Thoracic aorta (tissue), 2 donors: ENCODE measurements at places on chromosomes 2 and 18. TPM values are rescaled to one million over a fixed set of nuclear protein-coding genes. Genes with fewer than 3 reads are reported as not detected.

GRCh38 chr2:237115870-237116269, 30.2 kb downstream of the COPS8 start:
- no peak overlapping the region for H3K27ac ChIP-seq
- DNase-seq: no peak
- H3K27me3 ChIP-seq: no peaks in the 10 kb centered on the region
- H3K4me1 ChIP-seq: no peaks in the 10 kb centered on the region
- H3K36me3 ChIP-seq: no peaks in the 10 kb centered on the region
- no peak overlapping the region for H3K4me3 ChIP-seq

CDH7 gene
- total RNA-seq: not detected

FAM237A gene
- total RNA-seq: not detected

ACVR2A gene
- 23.0 TPM for total RNA-seq

DNA sequence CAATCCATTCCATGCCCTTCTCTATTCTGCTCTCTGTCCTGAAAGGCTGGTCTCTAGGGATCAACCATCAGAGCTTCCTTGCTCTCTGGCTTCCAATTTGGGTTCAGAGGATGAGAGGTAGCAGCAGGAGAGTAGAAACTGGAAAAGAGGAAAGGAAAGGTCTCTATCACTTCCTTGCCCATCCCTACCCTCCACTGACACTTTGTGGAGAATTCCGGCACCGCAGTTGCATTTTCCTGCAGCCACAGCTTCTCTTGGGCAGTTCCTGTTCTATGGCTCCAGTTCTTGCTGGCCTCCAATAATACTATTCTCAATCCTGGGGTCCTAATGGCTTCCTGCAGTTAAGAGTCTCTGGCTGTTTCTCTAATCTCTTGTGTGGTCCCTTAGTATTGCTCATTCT, 13.3 kb upstream of the IMPACT start:
- no peak for DNase-seq
- H3K27ac ChIP-seq: no peak overlapping the region
- H3K4me1 ChIP-seq: no peaks in the 10 kb centered on the region
- H3K4me3 ChIP-seq: no peak overlapping the region
- H3K36me3 ChIP-seq: no peaks in the 10 kb centered on the region
- no peaks in the 10 kb centered on the region for H3K27me3 ChIP-seq

CPO gene
- 3.0 TPM for total RNA-seq

DNA sequence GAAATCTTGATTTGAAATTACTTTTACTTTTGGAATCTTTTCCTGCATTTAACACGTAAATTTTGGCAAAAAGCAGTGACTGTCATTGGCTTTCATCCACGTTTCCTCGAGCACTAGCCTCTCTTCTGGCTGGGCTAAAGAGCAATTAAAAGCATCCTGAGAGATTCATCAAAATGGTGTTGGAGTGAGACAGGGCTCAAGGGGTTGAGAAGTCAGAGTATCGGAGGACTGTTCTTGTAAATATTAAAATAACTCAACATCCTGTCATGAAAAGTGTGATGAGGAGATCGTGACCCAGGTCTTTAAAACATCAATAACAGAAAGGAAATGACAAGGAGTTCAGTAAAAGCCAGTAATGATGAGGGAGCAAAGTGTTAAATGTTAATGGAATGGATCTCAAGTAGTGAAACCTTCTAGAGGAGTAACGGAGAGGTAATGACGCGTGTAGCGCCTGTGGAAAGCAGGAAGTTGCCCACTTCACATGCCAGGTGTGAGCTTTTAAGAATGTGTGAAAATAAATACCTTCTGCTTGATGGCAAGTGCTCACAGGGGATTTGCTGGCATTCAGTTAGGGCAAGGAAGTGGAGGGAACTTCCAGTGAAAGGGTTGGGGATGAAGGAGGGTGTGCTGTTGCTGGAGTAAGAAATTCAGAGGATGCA, 754.4 kb downstream of the ADCYAP1 start:
- DNase-seq: no peak
- H3K4me3 ChIP-seq: no peak overlapping the region
- no peak overlapping the region for H3K27ac ChIP-seq
- no peaks in the 10 kb centered on the region for H3K4me1 ChIP-seq

GRCh38 chr2:68908392-68908970, 37.3 kb upstream of the BMP10 start:
- H3K27ac ChIP-seq: peak overlapping the region; percentile 48
- peaks cover 14% of the 10 kb centered on the region for H3K4me1 ChIP-seq
- peak; percentile 43 for DNase-seq
- no peaks in the 10 kb centered on the region for H3K36me3 ChIP-seq

- peaks cover 6% of the 10 kb centered on the region for H3K4me1 ChIP-seq
- H3K27me3 ChIP-seq: no peaks in the 10 kb centered on the region
- no peaks in the 10 kb centered on the region for H3K36me3 ChIP-seq
- no peak overlapping the region for H3K4me3 ChIP-seq
- no peak for DNase-seq
These were observed 67.2 kb upstream of the PELI1 start for GRCh38 chr2:64211276-64211921.

DNA sequence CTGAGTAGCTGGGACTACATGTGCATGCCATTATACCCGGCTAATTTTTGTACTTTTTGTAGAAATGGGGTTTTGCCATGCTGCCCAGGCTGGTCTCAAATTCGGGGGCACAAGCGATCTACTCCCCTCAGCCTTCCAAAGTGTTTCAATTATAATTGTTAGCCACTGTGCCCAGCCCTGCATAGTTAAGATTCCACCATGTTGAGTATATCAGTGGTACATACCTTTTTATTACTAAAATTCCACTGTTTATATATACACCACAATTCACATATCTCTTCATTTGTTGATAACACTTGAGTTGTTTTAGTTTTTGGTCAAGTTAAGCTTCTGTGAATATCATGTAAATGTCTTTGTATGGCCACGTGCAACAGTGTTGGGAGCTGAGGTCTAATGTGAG, 12.8 kb upstream of the FMNL2 start:
- H3K36me3 ChIP-seq: no peaks in the 10 kb centered on the region
- DNase-seq: no peak
- H3K27ac ChIP-seq: no peak overlapping the region
- H3K4me1 ChIP-seq: no peaks in the 10 kb centered on the region

KRTCAP3 gene
- total RNA-seq: 0.68 TPM
